ENCODE measurements at places on chromosomes 3 and 15. TPM values are rescaled to one million over a fixed set of nuclear protein-coding genes. Genes with fewer than 3 reads are reported as not detected.

DNA sequence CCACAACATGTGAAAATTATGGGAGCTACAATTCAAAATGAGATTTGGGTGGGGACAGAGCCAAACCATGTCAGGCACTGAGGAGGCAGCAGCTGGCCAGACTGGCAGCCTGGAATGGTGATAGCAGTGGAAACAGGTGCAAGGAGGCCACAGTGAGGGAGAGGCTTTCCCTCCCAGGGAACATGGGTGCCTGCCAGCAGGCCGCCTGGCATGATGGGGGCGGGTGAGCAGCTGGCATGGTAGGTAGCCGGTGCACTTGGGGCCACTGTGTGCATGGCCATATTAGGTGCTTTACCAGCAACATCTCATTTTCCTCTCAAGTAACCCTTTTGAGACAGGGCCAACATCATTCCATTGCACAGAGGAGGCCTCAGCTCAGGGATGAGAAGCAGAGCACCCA, 18.3 kb upstream of the MRPS22 start:
- no peak for DNase-seq

The PROS1 gene
- total RNA-seq, result 5.8 TPM

DNA sequence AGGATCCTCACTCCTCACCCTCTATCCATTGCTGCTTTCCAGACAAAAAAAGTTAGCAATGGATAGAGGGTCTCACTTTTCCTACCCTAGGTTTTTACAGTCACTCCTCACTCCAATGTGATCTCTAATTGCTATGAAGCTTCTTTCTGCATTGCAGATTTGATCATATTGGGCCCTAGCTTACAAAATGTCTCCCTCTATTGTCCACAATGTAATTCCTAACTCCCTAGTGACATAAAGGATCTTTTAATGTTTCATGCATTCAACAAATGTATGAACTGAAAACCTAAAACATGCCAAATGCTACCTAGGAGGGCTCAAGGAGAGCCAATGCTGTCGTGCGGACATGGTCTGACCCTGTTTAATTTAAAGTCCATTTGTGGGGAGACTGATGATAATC, 234.8 kb downstream of the CADM2 start:
- DNase-seq, result peak; percentile 52

DNA sequence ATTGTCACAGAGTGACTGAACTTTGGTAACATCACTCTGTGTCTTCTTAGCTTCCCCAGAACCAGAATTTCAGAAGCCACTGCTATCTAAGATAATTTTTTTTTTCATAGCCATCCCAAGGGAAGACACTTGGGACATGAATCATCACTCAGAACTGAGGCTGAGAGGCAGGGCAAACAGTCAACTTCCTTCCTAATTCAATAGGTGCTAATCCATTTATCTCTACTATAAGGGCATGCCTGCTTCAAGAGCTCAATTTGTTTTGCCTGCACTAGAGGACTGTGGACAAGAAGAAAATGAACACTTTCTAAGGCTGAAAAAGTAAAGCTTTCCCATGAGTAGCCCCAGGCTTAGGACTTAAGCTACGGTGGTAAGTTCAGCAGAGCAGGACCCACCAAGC, 56.7 kb upstream of the MYRIP start:
- DNase-seq, result no peak

The DNAJB11 gene
- 120 TPM for total RNA-seq
